IMR-90 (cell line): ENCODE measurements at places on chromosomes 1 and 21. TPM values are rescaled to one million over a fixed set of nuclear protein-coding genes. Genes with fewer than 3 reads are reported as not detected.

The IGFN1 gene
- not detected in 2 replicates for total RNA-seq

DNA sequence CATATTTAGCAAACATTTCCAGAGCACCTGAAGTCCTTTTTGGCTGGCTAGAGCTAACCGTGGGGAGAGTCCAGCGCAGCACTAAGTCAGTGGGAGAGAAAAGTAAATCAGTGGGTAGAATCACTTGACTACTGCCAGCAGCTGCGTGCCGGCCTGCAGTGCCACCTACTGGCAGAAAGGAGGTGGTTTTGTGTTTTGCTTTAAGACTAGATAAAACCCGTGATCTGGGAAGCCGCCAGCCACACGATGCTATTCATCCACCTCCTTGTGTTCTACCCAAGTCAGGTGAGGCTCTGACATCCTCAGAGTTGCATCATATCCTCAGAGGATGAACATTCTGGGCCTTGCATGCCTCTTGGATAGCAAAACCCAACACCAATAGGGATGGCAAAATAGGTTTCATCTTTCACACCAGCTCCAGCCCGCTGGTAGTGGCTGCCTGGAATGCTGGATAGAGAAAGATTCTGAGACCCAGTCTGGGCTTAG, 14.1 kb upstream of the HEYL start:
- H3K27me3 ChIP-seq = peaks cover 27% of the 10 kb centered on the region
- H3K4me1 ChIP-seq = no peaks in the 10 kb centered on the region; the same call in 1 of the 2 replicates
- H3K4me3 ChIP-seq = no peak overlapping the region
- H3K36me3 ChIP-seq = no peaks in the 10 kb centered on the region

DNA sequence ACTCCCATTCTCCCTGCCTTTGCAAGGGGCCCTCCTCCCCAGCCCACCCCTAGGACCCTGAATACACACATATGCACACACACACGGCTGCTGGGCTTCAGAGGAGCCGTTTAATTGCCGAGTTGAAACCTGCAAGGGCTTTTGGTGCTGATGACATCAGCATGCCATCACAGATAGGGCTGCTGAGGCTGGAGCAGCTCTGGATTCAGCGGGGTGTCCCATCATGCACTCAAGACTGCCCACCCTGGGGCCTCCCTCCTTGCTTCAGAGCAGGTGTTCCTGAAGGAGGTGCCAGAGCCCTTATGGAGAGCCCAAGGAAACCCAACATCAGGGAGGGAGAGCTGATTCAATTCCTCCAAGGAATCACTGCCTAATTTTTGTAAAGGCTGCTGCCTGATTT, 5.7 kb downstream of the SYT2 start:
- no peak overlapping the region for H3K27ac ChIP-seq
- no peak for DNase-seq
- H3K4me1 ChIP-seq = no peaks in the 10 kb centered on the region
- H3K36me3 ChIP-seq = no peaks in the 10 kb centered on the region

- no peak overlapping the region for H3K27ac ChIP-seq
- no peak for DNase-seq
- H3K27me3 ChIP-seq = peaks cover 4% of the 10 kb centered on the region; the same call in 1 of the 2 replicates
- H3K36me3 ChIP-seq = no peaks in the 10 kb centered on the region
- H3K4me1 ChIP-seq = no peaks in the 10 kb centered on the region
- no peak overlapping the region for H3K4me3 ChIP-seq
Measured at GRCh38 chr1:61482170-61482734, 242.7 kb downstream of the TM2D1 start.

- peaks cover 18% of the 10 kb centered on the region for H3K27me3 ChIP-seq
- no peaks in the 10 kb centered on the region for H3K36me3 ChIP-seq
- H3K4me3 ChIP-seq = peak within 1 kb of the TSS; percentile 29
Measured at GRCh38 chr1:236393681-236394481, at the start of gene EDARADD. Gene EDARADD (plus strand): TSS chr1:236394286. CDS start chr1:236394445, 159 bp downstream.
